ENCODE measurements at places on chromosomes 3 and 15.

DNA sequence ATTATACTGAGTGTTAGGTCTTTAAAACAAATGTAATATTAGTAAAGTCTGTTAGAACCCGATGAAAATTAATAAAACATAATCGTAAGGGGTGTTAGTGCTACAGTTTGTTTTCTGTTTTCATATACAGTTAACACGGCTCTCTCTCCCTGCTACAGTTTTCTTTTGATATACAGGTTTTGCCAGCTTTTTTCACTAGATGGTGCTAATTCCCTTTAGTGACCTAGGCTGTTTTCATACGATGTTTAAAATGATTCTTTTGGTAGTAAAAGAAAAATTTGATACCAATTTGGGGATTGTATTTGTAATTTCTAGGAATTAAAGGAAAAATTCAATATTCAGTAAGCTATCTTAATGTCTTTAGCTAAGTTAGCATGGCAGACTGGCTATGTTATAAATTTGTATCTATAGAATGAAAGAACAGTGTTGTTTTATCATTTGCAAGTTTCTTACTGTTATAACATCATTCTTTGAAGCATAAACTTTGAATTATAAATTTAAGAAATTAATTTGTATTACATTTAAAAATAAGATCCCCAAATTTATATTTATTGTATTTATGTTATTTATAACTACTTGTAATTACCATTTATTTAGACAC, 11.5 kb downstream of the APH1B start:
- DNase-seq, result no peak

DNA sequence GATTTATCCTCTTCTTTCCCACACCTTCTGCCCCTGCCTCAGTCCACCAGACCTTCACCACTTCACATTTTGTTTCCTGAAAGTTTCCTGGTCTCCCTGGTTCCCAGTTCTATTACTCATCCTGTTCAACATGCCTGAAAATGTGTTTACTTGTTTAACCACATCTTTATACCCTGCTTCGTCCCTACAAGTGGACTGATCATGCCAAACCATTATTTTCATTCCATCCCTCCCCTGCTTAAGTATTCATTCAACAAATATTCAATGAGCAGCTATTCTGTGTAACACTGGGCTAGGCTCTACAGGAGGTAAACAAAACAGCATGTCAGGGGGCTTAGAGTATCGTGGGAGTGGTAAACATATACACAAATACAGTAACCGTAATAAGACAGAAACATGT, 5.5 kb downstream of the MYO5A start:
- no peak for DNase-seq

- no peak for DNase-seq
Observed at GRCh38 chr3:189789432-189789831, 158.2 kb downstream of the TP63 start.

DNA sequence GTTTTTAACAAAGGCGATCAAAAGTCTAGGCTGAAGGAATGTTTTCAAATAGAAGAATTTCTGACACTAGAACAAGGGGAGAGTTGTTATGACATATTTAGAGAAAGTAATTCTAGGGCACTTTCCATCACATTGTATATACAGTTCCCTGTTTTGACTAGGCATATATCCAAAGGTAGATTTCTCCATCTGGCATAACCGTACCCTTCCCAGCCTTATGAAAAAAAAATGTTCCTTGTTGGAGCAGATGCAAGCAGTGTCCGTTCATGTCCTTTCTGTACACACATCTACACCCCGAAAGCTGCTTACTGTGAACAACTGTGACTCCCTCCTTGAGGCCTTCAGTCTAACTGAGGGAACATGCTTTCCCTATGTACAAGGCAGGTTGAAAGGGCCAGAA, 271.7 kb upstream of the GBE1 start:
- DNase-seq, result no peak

DNA sequence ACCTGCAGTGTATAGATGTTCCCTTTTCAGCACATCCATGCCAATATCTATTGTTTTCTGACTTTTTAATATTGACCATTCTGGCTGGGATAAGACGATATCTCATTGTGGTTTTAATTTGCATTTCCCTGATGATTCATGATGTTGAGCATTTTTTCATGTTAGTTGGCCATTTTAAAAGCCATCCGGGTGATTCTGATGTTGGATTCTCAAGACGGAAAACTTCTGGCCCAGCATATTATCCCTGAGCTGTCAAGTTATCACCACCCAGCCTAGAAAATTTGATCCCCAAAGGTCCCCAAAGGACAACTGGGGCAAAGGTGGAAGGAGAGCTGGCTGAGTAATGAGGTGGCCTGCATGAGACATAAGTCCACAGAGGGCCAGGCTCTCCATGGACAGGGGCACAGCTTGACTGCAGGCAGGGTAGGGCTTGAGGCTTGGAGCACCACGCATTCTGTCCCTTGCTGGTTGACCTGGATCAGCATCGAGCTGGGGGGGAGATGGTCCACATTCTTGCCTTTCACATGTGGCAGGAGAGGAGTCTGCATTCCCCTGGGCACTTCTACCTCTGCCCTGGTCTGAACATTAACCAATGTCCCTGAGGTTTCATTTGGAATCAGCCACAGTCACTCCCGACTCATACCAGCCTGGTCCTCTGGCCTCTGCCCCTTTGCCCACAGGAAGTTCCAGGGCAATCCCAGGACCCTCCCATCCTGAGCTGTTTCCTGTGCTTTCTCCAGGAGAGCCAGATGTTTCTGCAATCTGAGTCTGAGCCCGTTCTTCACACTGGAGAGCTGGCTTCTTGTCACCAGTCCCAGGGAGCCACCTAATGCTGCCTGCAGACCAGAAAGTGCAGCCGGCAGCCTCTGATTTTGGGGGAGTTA, 69.2 kb downstream of the ISG20 start:
- DNase-seq, result no peak

All from sigmoid colon (tissue), 7 donors.